M059J (cell line): ENCODE measurements at places on chromosomes 2 and 18. TPM values are rescaled to one million over a fixed set of nuclear protein-coding genes. Genes with fewer than 3 reads are reported as not detected.

The MC5R gene
- not detected in 2 replicates for total RNA-seq

The ACMSD gene
- not detected in 2 replicates for total RNA-seq

The SNED1 gene
- total RNA-seq, result 1.3 and 2.2 TPM in 2 replicates

The EXOC6B gene
- total RNA-seq, result 6.6 and 18.5 TPM in 2 replicates

The VIT gene
- total RNA-seq, result 34.0 and 44.7 TPM in 2 replicates

The DSG4 gene
- total RNA-seq, result not detected in 2 replicates

The GPR155 gene
- 1.6 and 2.5 TPM in 2 replicates for total RNA-seq

The MSTN gene
- 1.0 and 1.2 TPM in 2 replicates for total RNA-seq

The AQP12B gene
- total RNA-seq, result not detected in 2 replicates

The GLI2 gene
- 0.76 and 4.3 TPM in 2 replicates for total RNA-seq

The STON1 gene
- 2.2 and 3.7 TPM in 2 replicates for total RNA-seq

The SPEG gene
- 9.8 and 13.9 TPM in 2 replicates for total RNA-seq

The ABCG5 gene
- total RNA-seq, result not detected in 2 replicates

The SERPINB3 gene
- total RNA-seq, result not detected in 2 replicates

The GCA gene
- total RNA-seq, result 31.4 and 51.7 TPM in 2 replicates

The MC2R gene
- not detected in 2 replicates for total RNA-seq

The EMILIN1 gene
- total RNA-seq, result 0.17 TPM in 1 of 2 replicates, not detected in the other

The TSPYL6 gene
- total RNA-seq, result not detected in 2 replicates

The DNER gene
- total RNA-seq, result 13.9 and 21.5 TPM in 2 replicates

The CHMP1B gene
- 33.0 and 50.2 TPM in 2 replicates for total RNA-seq

The ARHGAP28 gene
- total RNA-seq, result 0.05 and 0.37 TPM in 2 replicates

The NPAS2 gene
- total RNA-seq, result 3.6 and 5.3 TPM in 2 replicates

The PTPRM gene
- total RNA-seq, result 14.0 and 32.0 TPM in 2 replicates

The ALKAL2 gene
- total RNA-seq, result not detected in 2 replicates

The ALK gene
- total RNA-seq, result 0.37 TPM in 1 of 2 replicates, not detected in the other

The WDR75 gene
- total RNA-seq, result 32.0 and 36.9 TPM in 2 replicates

The SUCLG1 gene
- 72.6 and 84.4 TPM in 2 replicates for total RNA-seq

The CCDC85A gene
- total RNA-seq, result 10.2 and 23.3 TPM in 2 replicates

The RAPGEF4 gene
- total RNA-seq, result 0.47 and 1.4 TPM in 2 replicates

The CYS1 gene
- 0.10 and 0.79 TPM in 2 replicates for total RNA-seq

The SRD5A2 gene
- total RNA-seq, result not detected in 2 replicates

The TIMM21 gene
- total RNA-seq, result 45.3 and 54.2 TPM in 2 replicates

The ABCA12 gene
- total RNA-seq, result 0.07 TPM in 1 of 2 replicates, not detected in the other

The GPR75 gene
- 1.0 and 2.7 TPM in 2 replicates for total RNA-seq

The GLB1L gene
- total RNA-seq, result 6.2 and 8.0 TPM in 2 replicates

The ADCYAP1 gene
- total RNA-seq, result 0.98 and 2.2 TPM in 2 replicates

The ELOA2 gene
- not detected in 2 replicates for total RNA-seq

The HNRNPA3 gene
- 28.6 and 61.6 TPM in 2 replicates for total RNA-seq

The CTLA4 gene
- not detected in 2 replicates for total RNA-seq

The AMER3 gene
- not detected in 2 replicates for total RNA-seq

The ALPP gene
- 0.59 and 1.5 TPM in 2 replicates for total RNA-seq

The TCF7L1 gene
- total RNA-seq, result 0.05 TPM in 1 of 2 replicates, not detected in the other

The MARCO gene
- not detected in 2 replicates for total RNA-seq

The FSHR gene
- total RNA-seq, result not detected in 2 replicates

The G6PC2 gene
- not detected in 2 replicates for total RNA-seq

The UGT1A1 gene
- total RNA-seq, result not detected in 2 replicates

The GAREM1 gene
- 0.02 and 0.17 TPM in 2 replicates for total RNA-seq

The MPP4 gene
- total RNA-seq, result 5.9 and 9.5 TPM in 2 replicates

The CLEC4F gene
- not detected in 2 replicates for total RNA-seq

The KIF1A gene
- not detected in 2 replicates for total RNA-seq

The UGT1A4 gene
- not detected in 2 replicates for total RNA-seq

The NEB gene
- not detected in 2 replicates for total RNA-seq
